Naive thymus-derived CD8-positive, alpha-beta T cell (primary cell): ENCODE measurements at places on chromosomes 6 and 20.

- DNase-seq: no peak
These were observed 76.8 kb downstream of the TTLL2 start for GRCh38 chr6:167401525-167402194.

DNA sequence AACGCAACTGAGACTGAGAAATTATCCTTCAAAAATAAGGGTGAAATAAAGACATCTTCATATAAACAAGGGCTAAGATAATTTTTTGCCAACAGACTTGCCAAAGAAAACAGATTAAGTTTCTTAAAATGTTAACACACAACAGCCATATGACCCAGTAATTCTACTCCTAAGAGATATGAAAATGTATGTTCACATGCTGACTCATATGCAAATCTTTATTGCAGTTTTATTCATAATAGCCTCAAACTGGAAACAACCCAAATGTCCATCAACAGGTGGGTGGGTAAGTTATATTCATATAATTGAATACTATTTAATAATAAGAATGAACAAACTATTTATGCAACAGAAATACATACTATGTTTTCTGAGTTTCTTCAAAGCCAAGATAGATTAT is 140.1 kb downstream of the REV3L start:
- DNase-seq: no peak

GRCh38 chr6:5025911-5026819 is 22.3 kb upstream of the RPP40 start:
- DNase-seq: no peak

- DNase-seq: no peak
These were observed 17.8 kb downstream of the MTG2 start for GRCh38 chr20:62200491-62201172.

DNA sequence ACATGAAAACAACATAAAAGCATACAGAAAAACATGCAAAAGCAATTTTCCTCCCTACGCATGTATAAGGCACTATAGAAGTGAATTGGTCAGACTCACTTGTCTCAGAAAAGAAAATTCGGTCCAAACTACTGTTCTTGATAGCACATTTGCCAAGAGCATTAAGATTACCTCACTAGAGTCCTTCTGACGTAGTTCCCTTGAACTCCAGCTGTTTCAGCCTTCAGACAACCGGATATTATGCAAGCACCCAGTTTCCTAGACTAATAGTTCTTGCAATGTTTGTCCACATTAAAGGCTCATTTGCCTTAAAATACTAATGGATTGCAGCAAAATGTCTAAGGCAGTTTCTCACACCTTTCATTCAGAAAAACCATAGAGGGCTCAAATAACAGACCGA is 2.5 kb upstream of the CASS4 start:
- no peak for DNase-seq

GRCh38 chr6:116083052-116083451 is 17.6 kb upstream of the NT5DC1 start:
- no peak for DNase-seq

GRCh38 chr6:76788155-76788554 is 675.1 kb downstream of the HTR1B start:
- no peak for DNase-seq

DNA sequence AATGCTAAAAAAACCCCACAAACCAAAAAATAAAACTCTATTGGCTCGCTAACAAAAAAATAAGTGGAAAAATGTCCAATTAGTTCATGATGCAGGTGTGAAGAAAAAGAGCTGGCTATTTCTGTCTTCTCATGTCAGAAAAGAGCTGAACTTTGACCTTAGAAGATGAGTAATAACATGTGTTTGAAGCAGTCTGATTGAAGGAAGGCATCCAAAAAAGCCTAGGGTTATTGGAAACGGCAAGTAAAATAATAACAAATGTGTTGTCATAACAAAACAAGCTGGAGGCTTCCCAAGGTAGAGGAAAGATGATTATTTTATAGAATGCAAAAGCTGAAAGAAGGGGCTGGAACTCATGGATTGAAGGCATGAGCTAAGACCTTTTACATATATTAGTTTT is 94.4 kb upstream of the FAM184A start:
- DNase-seq: no peak

GRCh38 chr6:160177220-160177619 is 55.6 kb downstream of the SLC22A1 start:
- no peak for DNase-seq

- DNase-seq: no peak
These were observed 120.3 kb upstream of the LGSN start for GRCh38 chr6:63440057-63440456.

GRCh38 chr6:116761779-116762178 is 3.7 kb downstream of the FAM162B start:
- no peak for DNase-seq

GRCh38 chr6:104718672-104719071 is 141.0 kb downstream of the HACE1 start:
- no peak for DNase-seq

GRCh38 chr6:56552187-56553130 is 90.2 kb downstream of the DST start:
- DNase-seq: no peak

DNA sequence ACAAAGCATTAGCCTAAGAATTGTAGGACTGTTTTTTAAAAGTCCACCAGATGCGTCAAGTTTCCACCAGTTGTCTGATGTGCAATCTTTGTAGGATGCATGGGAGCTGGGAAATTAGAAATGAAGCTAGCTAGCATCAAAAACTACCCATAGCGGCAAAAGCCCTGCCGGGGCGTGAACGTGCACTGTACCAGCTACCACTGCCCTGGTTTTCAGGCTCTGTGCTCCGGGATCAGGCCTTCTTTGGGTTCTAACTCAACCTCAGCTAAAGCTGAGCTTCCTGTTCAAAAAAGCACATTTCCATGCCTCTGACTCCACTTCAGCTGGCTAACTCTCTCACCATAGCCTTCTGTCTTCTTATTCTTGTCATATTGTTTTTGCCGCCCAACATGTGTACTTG is 26.9 kb upstream of the FUCA2 start:
- no peak for DNase-seq

DNA sequence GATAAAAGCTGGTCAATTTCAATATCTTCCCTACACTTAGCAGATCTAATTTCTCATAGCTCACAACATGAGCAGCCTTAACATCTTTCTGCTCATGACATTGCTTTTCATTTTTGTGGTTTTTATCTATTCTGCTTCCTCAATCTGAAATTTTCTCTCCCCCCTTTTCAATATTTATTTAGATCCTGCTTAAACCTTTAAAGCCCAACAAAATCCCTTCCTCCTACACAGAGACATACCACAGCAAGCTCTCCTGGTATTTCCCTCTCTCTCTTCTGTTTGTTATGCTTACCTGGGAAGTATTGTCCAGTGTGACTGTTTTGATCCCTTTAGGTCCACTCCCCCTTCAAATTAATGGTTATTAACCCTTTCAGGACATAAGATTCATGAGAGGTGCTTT is 582.5 kb downstream of the RFPL4B start:
- no peak for DNase-seq
